ENCODE measurements at places on chromosomes 6 and 20.

- no peak for DNase-seq
These were observed 122.1 kb downstream of the HIVEP2 start for GRCh38 chr6:142822842-142823241.

GRCh38 chr20:16106191-16106849 lies 466.9 kb downstream of the KIF16B start:
- DNase-seq: no peak

- no peak for DNase-seq
These were observed 164.4 kb upstream of the JARID2 start for GRCh38 chr6:15081447-15081846.

- DNase-seq: no peak
These were observed 117.8 kb downstream of the DACT2 start for GRCh38 chr6:168201799-168202198.

DNA sequence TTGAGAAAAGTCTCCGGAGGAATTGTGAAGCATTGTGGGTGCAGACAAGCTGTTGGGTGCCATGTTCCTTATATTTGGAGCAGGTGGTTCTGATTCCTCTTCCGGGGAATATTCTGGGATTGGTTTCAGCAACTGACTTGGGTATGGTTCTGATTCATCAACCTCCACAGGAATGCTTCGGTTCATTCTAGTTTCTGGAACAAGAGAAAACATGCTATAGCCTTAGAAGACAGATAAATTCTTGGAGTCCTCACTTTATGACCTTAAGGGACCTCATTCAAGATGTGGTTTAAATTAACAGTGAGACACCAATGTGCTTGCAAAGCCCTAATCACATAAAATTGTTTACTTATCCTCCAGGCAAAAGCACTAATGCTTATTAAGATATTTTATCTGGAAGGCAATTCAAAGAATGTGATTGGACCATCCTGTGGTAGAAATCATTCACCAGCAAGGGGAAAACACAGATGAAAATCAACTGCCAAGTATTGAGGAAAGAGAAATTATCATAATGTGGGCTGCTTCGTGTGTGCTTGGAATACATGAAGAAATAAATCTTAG lies 13.7 kb downstream of the TRAF3IP2 start:
- DNase-seq: no peak

GRCh38 chr6:36116066-36116864 lies 14.0 kb upstream of the MAPK13 start:
- no peak for DNase-seq

DNA sequence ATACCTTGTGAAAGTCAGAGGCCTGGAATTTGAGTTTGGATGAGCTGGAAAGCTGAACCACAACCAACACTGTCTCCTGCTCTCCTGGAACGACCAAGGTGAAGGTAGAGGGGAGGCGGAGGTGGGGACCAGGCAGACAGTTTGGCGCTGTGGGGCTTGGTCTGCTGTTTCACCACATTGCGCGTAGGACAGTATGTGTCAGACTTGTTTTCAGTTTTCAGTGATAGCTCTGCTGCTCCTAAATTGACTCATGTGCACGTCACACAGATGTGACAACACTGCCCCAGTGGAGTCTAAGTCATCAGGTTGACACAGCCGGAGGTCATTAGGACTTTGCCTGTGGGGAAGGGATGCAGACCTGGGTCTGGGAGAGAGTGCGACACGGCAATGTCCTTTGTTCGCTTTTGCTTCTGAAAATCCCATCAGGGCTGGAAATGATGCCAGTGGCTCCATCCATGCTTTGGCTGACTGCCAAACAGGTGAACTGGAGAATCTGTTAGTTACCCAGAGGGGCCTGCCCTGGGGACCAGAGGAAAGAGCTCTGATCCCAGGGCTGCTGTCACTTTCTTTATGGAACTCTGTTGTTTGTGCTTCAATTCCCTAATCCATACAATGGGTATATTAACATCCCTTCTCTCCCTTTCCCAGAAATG lies 255.5 kb downstream of the CDC5L start:
- no peak for DNase-seq

GRCh38 chr6:109852713-109853112 lies 125.4 kb upstream of the GPR6 start:
- DNase-seq: no peak

DNA sequence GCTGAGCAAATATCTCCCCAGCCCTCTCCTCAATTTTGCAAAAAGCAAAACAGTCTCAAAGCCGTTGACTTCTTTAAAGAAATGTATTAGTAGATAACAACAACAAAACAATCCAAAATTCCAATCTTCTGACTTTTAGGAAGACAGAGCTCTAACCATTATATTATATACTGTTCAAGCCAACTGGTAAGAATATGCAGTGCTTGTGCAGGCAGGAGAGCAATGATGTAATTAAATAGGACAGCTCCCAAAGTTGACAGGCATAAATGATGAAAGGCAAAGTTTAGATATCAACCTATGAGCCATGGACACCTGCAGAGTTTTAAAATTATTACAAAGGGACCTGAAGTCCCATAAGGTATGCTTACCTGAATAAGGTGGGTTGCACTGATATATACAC lies 16.6 kb upstream of the CEP85L start:
- no peak for DNase-seq
